Hematopoietic multipotent progenitor cell treated with erythropoietin and hydrocortisone succinate and interleukin-3 and kit ligand, for 8 days (in vitro differentiated cells): ENCODE measurements at places on chromosomes 5 and 9.

DNA sequence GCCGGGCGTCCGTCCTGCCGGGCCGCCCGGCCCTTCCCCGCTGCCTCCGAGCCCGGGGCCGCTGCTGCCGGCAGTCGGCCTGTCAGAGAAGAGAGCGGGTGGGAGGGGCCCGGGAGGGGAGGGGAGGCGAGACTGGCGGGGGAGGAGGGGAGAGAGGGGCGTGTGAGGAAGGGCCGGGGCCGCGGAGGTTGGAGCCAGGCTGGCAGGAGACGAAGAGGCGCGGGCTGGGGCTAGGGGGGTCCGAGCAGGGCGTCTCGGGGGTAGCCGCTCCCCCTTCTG, 570 bp downstream of the CREBRF start:
- no peak for DNase-seq

- DNase-seq = no peak
Measured at GRCh38 chr9:93634311-93635185, 58.2 kb downstream of the PHF2 start.

- DNase-seq = peak; percentile 32
Measured at GRCh38 chr9:91162784-91163443, 198.8 kb downstream of the AUH start.

GRCh38 chr5:68088302-68088701, 127.3 kb upstream of the PIK3R1 start:
- no peak for DNase-seq

DNA sequence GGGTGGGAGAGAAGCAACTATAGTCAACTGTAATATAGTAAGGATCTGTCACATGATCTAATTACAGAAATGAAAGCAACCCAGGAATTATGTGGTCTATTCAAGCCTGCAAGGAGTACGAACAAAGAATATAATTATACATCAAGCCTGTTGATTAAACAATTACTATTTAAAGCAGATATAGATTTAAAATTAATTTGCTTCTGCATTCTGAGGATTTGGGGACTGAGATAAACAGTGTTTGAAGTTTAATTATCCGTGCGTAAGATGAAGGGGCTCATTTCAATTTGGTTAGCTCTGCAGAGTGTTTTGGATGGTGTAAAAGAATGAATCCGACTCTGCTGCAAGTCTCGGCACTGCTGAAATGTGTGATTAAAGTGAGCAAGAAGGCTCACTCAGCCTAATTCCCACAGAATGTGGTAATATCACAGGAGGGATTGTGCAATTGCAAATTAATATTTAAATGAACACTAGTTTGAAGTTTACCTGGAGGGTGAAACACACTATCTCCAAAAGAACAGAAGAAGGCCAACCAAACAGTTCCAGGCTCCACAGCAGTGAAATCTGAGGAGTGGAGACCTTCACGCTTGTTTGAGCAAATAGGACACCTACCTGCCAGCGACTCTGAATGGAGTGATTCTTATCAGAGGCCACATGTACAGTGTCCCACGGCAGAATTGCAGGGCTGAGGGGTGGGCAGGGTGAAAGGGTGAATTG, 420.6 kb upstream of the SLC30A5 start:
- DNase-seq = no peak

DNA sequence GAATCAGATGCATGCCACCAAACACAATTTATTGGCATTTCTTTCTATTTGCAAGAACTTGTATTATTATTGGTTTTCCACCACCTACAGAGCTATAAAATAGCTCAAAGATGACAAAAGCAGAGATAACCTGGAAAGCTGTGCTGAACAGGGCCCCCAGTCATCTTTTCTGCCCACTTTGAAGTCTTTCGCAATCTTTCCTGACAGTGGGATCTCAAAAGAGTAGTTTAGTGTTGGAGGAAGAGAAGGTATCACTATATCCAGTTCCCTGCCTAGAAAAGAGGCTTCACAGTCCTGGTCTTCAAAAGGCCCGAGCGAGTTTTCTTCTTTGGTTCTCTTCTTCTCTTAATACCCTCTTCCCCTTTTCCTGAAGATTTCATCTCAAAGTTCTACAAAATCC, 231.0 kb downstream of the RAB3C start:
- no peak for DNase-seq
